NCI-H1930 (cell line): ENCODE measurements at places on chromosomes 11 and 22.

GRCh38 chr11:76802151-76802550, 19.0 kb downstream of the TSKU start:
- DNase-seq: no peak

- no peak for DNase-seq
Measured at GRCh38 chr11:114059984-114060391, 477 bp downstream of the ZBTB16 start.

GRCh38 chr11:535519-536454, at the start of gene HRAS:
HRAS (minus strand) TSS chr11:535576.
- DNase-seq: peak; percentile 98

- DNase-seq: no peak
Measured at GRCh38 chr11:6237761-6238302, 1.1 kb upstream of the CNGA4 start.

GRCh38 chr22:46500201-46500600, 37.2 kb downstream of the CELSR1 start:
- DNase-seq: peak; percentile 38

DNA sequence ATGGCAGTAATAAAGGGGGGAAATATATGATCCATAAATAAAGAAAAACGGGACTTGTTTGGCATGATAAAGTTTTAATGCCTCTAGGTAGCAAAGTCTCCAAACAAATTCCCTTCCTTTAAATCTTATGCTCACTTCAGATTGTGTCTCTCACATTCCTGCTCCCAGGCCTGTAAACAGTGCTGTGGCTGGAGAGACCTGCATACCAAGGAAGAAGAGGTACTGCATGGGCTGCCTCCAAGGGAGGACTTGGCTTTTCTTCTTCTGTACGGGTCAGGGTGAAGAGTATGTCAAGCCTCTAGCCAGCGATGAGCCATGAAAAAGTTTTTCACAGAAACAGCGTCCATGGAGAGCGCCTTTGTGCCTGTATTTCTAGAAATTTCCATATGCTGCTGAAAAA, 161.8 kb downstream of the KIRREL3 start:
- no peak for DNase-seq

DNA sequence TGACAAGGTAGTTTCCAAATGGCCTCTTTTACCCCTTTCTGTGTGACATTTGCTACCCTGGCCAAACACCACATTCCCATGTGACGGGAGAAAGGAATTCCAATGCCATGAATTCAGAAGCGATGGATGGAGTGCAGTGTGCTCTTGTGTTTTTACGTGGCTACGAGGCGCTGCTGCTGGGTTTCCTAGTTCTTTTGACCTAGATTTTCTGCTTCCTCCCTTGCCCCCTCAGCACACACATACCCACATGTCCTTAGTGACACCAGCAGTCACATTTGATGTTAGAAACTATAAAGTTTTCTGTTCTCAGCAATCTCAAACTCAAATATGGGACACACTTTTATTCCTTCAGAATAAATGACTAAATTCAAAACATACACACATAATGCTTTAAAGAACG, 7.8 kb upstream of the TMA7B start:
- no peak for DNase-seq

GRCh38 chr11:124950601-124951330, 3.2 kb upstream of the CCDC15 start:
- DNase-seq: no peak

DNA sequence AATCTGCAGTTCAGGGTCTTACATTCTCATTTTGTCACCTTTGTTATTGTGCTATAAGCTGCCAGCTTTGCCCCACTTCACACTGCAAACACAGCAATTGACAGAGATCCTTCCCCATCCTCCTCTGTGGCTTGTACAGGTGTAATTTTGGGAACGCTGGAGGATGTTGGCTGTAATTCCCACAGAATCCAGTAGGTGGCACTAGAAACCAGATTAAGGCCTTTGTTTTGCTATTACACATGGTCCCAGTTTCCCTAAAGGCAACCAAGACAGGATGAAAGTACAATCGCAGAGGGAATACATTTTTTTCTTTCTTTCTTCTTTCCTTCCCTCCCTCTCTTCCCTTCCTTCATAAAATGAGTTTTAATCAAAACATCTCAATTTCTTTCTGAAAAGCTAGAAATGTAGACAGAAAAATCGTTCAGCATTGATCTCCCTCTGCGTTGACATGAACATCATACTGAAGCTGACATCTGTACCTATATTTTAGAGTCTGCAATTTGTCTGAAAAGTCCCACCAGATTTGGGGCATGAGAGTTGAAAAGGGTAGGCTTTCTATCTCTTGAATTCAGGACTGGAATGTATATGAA, 21.3 kb upstream of the NELL1 start:
- peak; percentile 76 for DNase-seq

- no peak for DNase-seq
Measured at GRCh38 chr11:27646051-27646818, 54.0 kb downstream of the BDNF start.

DNA sequence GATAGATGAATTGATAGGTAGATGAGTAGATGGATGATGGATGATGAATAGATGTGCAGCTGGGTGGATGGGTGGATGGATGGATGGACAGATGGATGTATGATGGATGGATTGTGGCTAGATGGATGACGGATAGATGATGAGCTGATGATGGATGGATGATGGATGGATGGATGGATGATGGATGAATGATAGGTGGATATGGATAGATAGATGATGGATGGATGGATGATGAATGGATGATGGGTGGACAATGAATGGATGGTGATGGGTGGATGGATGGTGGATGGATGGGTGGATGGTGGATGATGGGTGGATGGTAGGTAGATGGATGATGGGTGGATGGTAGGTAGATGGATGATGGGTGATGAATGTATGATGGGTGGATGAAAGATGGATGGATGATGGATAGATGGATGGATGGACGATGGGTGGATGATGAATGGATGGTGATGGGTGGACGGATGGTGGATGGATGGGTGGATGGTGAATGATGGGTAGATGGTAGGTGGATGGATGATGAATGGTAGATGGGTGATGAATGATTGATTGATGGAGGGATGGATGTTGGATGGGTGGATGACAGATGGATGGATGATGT, 1261.7 kb downstream of the BRD1 start:
- DNase-seq: no peak

DNA sequence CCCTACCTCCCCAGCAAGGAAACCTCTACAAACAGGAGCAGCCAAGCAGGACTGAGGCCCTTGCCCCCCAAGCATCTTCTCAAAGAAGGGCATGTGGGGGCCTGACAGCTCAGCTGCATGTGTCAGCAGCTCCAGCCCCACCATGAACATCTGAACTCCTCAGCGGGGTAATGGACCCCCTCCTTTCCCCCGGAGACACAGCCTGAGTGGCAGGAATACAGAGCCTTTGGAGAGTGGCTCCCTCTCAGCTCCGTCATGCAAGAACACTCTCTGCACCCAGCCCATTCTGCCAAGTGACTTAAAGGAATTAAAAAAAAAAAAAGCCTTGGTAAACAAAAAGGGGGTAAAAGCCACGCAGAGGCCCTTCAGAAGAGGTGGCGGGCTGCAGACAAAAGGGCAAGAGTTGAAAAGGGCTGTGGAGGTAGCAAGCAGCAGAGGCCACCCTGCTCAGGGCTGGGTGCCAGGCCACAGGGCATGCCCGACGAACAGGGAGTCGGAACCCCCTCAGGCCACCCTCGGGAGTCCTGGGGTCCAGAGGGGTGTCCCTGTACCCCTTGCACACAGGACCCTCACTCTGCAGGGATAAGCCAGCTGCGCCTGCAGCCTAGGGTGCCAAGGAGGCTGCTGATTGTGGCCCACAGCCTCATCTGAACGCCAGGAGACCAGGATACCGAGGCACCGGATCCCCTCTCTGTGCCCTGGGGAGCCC, 62.5 kb downstream of the MACROD1 start:
- no peak for DNase-seq

DNA sequence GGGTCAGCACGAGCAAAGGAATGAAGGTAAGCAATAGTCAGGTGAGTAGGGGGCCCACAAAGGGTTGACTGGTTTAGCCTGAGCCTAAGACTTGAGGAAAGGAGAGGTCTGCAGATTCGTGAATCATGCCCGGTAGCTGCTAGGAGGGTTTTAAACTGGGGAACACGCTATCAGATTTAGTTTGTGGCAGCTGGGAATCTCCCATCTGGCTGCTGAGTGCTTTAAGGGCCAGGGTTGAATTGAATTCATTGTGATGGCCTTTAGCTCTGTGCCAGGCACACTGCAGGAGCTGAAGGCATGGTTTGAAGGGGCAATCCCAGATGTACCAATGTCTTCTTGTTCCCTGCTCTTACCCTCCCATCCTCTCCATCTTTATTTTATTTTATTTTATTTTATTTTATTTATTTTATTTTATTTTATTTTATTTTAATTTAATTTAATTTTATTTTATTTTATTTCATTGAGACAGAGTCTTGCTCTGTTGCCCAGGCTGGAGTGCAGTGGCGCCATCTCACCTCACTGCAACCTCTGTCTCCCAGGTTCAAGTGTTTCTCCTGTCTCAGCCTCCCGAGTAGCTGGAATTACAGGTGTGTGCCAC, 1.9 kb upstream of the NECTIN1 start:
- DNase-seq: no peak

- no peak for DNase-seq
Measured at GRCh38 chr22:50032109-50032871, 19.7 kb upstream of the IL17REL start.

DNA sequence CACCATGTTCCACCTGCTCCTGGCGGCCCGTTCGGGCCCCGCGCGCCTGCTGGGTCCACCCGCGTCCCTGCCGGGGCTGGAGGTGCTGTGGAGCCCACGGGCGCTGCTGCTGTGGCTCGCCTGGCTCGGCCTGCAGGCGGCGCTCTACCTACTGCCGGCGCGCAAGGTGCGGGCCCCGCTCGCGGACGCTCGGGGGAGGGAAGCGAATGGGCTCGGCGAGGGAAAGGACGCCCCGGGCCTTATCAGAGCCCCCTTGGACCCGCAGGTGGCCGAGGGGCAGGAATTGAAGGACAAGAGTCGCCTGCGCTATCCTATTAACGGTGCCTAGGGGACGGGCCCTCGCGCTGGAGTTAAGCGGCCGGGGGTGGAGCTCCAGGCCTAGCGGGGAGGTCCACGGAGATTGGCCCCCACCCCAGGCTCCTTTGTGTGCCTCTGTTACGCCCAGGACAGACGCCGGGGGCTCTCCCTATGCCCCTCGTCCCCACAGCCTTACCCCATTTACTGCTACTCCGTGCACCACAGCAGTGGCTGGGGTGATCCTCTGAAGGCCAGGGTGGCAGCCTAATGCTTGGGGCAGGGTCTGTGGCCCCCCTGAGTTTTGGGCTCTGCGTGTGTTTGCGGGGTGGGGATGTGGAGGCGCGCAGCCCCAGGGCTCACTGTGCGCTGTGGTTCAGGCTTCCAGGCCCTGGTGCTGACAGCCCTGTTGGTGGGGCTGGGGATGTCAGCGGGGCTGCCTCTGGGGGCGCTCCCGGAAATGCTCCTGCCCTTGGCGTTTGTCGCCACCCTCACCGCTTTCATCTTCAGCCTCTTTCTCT, 1.1 kb downstream of the TM7SF2 start:
- DNase-seq: peak; percentile 67

DNA sequence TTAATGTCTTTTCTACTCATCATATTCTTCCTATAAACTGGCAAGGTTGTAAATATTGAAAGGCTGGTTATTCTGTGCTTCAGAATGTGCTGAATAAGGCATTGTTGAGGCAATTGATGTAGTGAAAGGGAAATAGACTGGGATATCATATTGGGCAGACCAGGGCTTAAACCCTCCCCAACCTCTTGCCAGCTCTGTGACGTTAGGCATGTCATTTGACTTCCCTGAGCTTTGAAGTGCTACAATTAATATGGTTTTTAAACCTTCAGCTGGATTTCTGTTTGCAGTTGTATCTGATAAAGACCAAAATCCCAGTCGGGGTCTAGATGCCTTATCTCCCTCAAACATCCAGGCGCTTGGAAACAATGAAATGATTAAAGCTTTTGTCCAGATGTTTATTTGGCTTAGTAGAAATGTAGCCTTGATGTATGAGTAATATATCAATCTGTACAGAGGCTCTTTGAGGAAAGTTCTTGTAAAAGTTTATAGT, 208.1 kb downstream of the DBX1 start:
- no peak for DNase-seq

GRCh38 chr11:64652586-64653387, 61.8 kb downstream of the SLC22A12 start:
- peak; percentile 41 for DNase-seq

DNA sequence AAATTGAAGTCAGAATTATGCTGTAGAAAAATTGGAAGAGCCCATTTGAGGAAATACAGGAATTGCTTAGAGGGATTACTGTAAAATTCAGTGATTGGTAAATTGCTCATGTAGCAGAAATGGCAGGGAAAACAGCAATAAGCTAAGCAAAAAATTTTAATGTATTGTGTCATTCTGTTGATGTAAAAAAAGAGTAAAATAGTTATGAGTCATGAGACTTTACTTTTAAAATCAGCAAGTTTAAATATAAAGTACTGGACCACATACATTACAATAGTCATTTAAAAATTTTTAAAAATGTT, 10.4 kb downstream of the PDHX start:
- DNase-seq: no peak

DNA sequence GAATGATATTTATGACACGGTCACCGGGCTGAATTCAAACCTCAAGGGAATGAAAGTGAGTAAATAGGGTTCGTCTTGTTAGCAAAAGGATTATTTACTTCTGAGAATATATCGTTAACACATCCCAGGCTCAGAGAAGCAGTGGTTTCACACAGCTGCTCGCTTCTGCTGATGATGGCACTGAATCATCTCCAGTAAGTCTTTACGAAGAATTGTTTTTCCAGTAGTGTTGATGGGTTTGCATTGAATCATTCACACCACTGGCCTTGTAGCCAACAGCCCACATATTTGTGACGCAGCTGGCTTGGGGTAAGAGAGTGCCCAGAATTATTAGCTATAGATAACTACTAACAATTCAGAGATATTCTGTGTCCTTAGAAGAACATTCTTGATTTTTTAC, 236.3 kb downstream of the CADM1 start:
- DNase-seq: no peak

DNA sequence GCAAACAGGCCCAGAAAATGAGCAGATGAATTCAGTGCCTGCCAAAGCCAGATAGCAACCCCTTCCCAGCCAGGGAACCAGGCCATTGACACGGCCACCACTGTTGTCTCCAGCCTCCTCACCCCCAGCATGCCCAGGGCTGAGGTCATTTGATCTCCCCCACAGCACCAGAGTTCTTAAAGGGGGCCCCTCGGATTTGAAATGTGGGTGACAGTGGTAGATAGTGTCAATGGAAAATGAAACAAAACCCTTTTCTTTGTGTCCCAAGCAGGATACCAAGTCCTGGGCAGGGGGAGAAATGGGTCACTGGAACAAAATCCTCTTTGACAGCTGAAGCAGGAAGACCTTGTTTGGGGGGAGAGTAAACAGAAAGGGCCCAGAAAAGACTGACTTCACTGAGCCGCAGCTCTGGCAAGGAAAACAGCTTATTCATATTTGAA, 14.3 kb upstream of the ACCSL start:
- no peak for DNase-seq

GRCh38 chr11:19040051-19040450, 20.5 kb downstream of the MRGPRX2 start:
- no peak for DNase-seq

DNA sequence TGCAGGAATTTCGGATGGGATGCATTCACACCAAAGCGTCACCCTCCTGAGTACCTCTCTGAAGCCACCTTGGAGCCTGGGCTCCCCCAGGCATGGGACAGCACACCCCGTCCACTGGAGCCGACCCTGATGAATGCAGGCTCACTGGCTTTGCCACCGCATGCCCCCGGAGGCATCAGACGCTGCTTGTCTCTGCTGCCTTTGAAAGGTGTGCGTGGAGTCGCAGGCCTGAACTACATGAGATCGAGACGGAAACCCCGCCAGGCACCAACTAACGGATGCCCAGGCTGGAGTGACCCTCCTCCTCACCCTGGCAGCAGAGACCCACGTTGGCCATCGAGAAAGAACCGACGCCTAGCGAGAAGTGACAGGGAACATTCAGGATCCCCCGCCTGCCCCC, 22.5 kb downstream of the KRTAP5-5 start:
- no peak for DNase-seq
